ENCODE measurements at places on chromosomes 6 and 20.

- no peak for DNase-seq
Observed at GRCh38 chr20:46946181-46946624, 51.6 kb downstream of the EYA2 start.

- no peak for DNase-seq
Observed at GRCh38 chr6:116476002-116476678, 15.0 kb downstream of the CALHM6 start.

GRCh38 chr6:138405816-138406413, 1.9 kb downstream of the HEBP2 start:
- DNase-seq = no peak

DNA sequence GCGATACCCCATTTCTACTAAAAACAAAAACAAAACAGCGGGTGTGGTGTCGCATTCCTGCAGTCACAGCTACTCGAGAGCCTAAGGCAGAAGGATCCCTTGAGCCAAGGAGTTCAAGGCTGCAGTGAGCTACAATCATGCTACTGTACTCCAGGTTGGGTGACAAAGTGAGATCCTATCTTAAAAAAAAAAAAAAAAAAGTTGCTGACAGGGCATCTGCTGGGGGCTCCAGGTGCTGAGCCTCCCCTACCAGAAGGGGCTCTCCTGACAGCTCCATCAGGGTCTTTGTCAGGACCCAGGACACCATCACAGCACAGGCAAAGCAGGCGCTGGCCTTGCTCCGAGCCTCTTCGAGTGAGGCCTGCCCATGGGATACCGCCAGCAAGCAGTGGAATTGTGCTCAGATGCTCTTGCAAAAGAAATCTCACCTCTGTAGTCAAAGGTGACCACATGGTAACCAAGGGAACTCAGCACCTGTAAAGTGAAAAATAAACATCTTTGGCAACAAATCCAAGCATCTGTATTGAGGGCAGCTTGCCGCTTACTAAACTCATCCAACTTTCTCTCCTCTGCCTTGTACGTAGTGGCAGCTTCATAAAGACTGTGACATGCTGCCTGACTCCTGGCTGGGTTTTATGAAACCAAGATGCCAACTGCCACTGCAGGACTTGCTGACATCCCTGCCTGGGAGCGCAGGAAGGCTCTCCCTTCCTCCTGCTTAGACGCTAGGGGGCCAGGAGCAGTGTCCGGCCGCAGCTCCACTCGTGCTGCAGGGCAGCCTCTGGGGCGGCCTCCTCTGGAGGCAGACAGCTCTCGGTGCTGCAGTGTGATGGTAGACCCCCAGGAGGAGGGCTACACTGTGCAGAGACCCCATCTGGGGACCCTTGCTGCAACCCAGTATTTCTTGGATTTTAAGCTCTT, 66.9 kb downstream of the PYGB start:
- DNase-seq = no peak

DNA sequence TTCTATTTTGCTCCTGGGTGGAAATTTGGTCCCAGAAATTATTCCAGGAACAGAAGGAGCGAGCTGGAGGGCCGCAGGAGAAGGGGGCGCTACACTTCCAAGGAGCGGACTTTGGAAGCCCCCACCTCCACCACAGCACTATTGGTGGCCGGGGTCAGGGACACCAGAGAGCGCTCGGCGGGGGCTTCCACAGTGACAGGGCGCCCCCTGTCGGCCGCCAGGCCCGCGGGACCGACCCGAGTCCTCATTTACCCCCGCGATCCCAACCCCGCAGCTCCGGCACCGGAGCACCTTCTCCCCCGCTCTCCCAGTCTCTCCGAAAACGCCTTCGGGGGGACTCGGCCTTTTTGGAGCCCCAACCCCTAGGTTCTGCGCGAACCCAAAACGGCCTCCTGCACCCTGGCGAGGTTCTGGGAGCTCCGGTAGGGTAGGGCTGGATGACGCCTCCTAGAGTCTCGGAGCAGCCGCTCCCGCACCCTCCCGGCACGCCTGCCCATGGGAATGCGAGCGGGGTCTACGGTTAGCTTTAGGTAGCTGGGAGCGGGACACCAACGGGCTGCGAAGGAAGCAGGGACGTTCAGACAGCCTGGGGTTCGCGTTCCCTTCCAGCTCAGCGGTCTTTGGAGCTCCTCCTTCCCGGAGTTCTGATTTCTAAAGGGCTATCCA, 2.4 kb upstream of the FOXA2 start:
- DNase-seq = no peak

GRCh38 chr6:105795913-105796517, 290.1 kb upstream of the PRDM1 start:
- DNase-seq = no peak

- no peak for DNase-seq
Observed at GRCh38 chr20:60648556-60648955, 603.5 kb upstream of the CDH4 start.

DNA sequence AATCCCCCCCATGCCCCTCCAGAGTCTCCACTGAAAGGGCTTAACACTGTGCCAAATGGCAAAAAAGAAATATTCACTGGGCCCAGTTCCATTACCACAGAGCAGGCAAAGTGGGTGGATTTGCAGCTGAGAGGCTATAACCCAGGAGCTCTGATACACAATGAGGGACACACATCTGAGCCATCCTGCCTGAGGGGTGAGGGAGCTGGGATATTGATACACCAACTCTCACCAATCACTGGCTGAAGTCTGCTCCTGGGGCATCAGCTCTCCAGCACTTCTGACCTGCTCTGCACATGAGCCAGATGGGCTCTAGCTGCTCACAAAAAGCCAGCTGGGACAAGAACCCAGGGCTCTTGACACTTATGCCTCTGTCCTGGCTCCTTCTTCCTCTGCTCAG, 4.9 kb downstream of the BPIFB1 start:
- no peak for DNase-seq

DNA sequence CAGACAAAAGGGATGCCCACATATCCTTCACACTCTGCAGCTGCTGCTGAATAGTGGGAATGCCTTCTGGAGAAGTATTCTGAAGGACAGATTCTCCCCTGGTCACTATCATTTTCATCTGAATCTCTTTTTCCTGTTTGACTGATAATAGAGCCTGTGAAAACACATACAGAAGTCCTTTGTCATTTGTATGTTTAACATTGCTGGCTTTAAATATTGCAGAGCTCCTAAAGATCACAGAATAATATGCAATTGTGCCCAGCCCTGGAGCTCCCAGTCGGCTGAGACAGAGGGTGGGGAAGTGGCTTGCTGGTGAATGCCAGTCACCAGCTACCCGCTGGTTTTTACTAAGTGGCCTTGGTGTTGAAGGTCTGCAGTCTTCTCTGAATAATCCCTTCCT, 272.3 kb downstream of the SYNE1 start:
- no peak for DNase-seq

DNA sequence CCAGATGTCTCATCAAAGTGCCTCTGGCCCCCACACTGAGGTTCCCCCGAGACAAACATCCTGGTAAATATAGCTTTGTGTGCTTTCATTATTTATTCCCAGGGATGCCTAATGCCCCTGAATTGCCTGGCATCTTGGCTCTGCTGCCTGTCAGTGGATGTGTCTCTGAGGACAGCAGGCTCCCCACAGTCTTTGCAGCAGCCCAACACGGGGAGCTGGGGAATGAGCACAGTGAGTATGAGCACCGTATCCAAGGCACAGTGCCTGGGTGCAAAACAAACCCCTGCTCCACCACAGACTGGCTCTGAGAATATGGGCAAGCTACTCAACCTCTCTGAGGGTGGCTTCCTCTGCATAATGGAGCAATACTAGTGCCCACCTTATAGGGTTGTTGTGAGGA, 165.9 kb downstream of the PTPRT start:
- DNase-seq = no peak

DNA sequence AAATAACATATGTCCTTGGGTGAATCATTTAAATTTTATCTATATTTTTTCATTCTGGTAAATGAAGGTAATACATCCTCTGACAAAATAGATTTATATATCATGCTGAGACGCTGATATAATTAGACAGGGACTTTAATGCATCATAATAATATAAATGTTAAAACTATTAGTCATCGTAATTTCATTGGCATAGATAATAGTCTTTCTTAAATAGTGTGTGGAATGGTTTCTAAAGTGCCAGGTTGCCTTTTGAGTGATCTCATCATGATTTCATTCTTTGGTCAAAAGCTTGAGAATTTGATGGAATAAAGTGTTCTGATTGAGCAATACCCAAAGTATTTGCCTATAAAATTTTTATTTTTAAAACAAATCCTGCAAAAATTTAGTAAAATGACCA, 43.2 kb upstream of the BMP5 start:
- DNase-seq = no peak

DNA sequence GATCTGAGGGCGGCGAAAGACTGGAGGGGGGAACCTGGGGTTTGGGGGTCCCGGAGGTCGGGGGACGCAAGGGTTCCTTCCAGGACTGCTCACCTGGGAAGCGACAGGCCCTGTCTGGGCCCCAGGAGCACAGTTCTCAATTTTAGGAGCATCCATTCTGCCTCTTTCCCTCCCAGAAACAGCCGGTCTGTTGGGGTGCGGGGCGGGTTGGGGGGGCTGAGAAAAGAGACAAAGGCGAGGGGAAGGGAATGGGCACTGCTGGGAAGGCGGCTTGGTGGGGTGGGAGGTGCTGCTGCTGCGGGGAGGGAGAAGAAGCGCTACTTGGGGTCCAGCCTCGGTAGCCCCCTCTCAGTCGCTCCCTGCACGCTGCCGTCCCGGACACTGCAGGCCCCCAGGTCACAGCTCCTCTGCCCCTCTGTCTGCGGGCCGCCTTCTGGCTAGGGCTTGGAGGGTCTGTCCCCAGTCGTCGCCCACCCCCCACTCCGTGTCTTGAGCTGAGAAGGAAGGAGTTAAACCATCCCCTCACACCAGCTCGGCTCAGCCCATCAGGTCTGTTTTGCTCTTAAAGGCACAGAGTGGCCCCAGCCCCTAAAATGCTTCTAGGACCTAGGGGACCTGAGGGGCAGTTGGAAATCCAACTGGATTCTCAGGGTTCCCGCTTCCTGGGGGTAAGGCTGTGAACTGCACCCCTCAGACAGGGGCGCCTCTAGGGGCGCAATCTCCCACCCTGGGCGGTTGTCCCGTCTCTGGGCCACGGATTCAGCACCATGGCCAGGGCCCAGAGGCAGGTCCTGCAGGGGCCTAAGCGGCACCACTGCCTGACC, 690 bp downstream of the GDAP1L1 start:
- no peak for DNase-seq

DNA sequence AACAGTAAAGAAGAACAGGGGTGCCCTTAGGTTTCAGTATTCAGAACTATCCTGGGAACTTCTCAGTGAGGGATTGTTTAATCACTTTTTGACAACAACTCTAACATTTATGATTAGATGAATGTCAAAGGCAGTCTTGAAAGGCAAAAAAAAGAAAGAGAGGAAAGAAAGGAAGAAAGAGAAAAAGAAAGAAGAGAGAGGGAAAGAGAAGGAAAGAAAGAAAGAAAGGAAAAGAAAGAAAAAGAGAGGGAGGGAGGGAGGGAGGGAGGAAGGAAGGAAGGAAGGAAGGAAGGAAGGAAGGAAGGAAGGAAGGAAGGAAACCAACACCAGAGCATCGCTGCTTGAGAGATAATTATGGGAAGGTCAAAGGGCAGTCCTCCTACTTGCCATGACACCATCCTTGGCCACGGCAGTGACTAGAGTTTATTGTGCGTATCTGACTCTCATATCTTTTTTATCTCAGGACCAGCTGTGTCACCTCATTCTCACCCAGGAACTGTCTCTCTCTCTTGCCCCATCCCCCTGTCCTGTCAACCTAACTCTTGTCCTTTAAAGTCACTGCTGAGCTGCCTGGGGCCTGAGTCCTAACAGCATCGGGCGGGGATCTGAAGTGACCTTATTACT, 96.8 kb upstream of the ATXN1 start:
- no peak for DNase-seq

DNA sequence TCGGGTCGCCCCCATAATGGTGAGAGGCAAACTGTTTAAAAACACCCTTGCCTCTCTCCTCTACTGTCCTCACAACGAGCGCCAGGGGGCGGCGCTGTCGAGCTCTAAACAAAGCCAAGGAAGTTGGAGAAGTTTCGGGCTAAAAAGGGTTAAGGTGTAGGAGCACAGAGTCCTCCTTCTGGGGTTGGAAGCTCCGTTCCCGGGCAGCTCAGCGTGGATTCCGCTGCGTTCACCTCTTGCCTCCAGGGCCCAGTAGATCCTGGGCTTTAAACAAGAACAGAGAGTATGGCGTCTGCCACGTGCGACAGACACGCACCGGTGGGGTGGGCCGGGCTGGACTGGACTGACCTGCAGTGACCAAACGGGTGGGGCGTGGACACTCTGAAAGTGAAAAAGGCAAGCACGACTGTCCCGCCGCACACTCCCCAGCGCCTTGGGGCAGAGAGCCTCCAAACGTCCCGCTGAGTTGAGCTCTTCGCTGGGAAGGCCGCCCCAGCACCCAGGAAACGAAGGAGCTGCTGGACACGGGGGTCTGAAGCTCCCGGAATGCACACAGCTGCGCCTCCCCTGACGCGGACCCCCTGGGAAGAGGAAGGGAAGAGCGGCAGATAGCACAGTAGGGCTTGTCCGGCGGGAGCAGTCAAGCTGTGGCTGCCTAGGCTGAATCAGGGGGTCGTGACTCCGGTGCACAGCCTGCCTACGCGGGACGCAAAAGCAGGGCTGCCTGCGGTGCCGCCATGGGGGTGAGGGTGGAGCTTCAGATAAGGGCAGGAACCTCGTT, 1.6 kb upstream of the THBD start:
- no peak for DNase-seq

DNA sequence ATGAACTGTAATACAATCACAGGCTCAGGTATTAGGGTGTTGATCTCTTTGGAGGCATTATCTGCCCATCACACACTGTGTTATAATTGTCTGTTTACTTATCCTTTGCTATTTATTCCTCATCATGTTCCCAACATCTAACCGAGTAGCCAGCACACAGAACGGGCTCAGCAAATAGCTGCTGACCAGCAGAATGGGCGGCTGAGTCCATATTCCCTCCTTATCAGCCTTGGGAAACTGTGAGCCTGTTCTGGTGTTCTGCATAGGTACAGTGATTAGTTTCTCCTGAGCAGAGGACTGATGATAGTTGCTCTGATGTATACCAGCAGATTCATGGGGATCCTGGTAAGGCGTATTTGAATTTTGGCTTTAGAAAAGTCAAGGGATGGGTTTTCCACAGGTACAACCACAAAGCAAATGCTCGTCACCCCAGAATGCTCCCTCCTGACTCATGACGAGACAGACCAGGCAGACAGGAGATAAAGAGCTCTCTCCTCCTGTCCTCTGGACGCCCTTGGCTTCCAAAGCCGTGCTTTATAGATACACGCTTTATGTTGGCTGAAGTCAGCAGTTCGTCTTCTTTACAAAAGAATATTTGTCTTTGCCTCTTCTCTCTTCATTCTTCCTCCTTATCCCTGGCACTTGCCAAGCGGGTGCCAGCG, 166.7 kb downstream of the TTLL2 start:
- DNase-seq = no peak

- DNase-seq = peak; percentile 69
Observed at GRCh38 chr6:19836799-19837510, at the start of gene ID4. TSS of gene ID4 (plus strand) at chr6:19837370. CDS start at chr6:19837755, 385 bp downstream.
